Activated naive CD8-positive, alpha-beta T cell treated with anti-CD3 and anti-CD28 coated beads, Interleukin-2, amount 50 U/mL, for 24 hours (primary cell): ENCODE measurements at places on chromosomes 7 and 10.

GRCh38 chr7:18278316-18278715 is 217.2 kb upstream of the HDAC9 start:
- no peak for DNase-seq

DNA sequence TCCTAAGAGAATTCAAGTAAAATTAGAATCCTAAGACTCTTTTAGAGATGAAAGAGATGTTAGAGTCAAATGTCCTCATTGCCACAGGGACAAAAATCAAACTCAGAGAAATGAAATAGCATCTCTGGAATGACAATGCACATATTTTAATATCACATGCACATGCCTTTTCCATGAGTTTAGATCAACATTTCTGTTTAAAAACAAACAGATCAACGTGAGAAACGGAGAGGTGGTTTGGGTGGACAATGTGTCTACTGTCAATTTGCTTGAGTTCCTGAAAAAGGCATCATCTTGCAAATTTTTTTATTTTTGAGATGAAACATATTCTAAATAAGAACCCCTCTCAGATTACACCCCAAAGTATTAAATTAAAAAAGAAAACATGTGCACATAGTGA is 130.0 kb downstream of the CHRM2 start:
- DNase-seq = no peak

- no peak for DNase-seq
These were observed 110.3 kb upstream of the STEAP1B start for GRCh38 chr7:22610263-22610662.

GRCh38 chr7:41965951-41966505 is 263.1 kb upstream of the INHBA start:
- DNase-seq = no peak

DNA sequence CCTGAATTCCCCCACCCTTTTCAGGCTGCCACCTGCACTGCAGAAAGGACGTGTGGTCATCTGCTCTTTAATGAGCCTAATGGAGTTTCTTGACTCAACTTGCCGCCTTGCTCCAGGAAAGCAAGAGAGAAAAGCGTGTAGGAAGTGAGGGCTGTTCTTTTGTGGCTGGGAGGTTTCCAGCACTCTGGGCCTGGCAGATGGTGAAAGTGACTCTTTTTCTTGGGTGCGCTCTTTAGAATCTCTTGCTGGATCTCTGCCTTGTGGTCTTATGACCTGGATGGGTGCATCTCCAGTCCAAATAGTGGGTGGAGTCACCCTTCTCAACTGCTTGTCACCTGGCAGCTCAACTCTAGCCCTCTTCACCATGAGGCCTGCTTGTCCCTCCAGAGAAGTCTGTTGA is 244.0 kb downstream of the SORCS1 start:
- no peak for DNase-seq

DNA sequence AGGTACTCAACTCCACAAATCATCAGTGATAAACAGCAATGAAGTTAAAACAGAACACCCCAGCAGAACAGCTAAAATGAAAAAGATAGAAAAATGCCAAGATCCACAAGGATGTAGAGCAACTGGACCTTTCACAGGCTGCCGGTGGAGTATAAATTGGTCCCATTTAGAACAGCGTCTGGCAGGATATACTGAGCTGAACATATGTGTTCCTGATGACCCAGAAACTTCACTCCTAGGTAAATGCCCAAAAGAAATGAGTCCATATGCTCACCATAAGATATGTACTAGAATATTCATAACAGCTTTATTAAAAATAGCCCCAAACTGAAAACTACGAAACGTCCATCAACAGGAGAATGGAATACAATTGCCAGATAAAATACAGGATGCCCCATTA is 102.4 kb downstream of the OAT start:
- DNase-seq = no peak

DNA sequence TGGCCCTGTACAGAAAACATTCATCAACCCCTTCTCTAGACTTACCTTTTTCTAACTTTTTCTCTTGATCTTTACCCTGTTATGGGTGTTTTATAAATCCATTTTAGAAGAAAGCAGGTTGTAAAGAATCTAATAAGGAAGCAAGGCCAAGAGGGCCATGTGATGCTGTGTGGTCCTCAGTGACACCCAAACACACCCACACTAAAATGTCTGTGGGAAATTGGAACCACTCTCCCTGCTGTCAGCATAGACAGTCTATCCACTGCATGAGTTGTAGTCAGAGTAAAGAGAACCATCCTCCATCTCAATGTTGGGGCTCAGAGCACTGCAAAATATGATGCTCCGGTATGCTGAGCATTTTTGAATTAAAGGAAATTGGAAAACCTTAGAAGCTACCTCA is 235.5 kb downstream of the SKIDA1 start:
- no peak for DNase-seq

- DNase-seq = no peak
These were observed 178.1 kb downstream of the CALN1 start for GRCh38 chr7:72234086-72234485.

DNA sequence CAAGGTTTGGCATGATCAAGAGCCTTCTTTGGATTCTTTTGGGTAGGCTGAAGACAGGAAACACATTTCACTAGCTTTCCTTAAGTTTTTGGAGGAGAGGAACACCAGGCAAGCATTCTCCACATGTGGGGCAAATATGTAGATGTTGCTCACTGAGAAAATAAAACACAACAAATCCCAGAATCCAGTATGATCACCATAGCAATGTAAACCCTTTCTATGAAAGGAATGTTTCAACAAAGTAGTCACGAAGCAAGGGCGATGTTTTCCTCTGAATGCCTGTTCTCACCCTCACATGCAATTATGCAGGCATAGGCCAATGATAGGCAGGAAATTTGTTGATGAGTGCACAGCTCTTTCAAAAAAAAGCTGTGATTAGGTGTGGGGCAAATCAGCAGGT is 20.5 kb upstream of the CEP41 start:
- no peak for DNase-seq

DNA sequence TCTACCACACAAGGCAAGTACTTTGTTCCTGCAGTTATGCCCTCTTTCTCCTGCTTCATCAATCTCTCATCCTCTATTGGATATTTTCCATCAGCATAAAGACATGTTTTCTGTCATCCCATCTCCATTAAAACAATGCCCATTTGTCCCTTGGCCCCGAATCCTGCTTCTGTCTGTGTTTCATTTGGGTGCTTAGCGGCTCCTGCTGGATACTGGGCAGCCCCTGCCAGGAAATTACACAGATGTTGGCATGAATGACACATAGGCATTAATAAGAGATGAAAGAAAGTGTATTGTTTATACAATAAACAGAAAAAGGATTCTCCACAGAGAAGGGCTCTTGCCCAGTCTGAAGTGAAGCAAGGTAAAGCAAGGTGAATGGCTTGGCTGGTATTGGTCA is 765.3 kb downstream of the REEP3 start:
- DNase-seq = no peak

GRCh38 chr10:12588091-12588860 is 238.9 kb downstream of the CAMK1D start:
- no peak for DNase-seq

DNA sequence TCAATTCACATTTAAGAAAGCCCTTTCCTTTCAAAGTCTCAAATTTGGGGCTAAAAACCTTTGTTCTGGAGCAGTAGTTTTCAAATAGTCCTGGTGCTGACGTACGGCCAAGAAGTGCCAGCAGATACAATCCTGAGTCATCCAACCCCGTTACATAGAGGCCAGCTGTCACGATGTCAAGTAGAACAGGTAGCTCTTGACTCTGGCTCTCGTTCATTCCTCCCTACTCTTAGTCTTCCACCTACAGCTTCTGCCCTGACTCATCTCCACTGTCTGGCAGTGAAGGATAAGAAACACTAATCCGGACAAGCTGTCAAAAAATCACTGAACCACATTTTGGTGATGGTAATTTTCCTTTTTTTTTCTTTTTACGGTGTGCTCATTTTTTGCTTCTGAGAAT is 132.4 kb upstream of the PTN start:
- DNase-seq = no peak
